Spinal cord (tissue), 10 donors: ENCODE measurements at places on chromosomes 3 and 15. TPM values are rescaled to one million over a fixed set of nuclear protein-coding genes. Genes with fewer than 3 reads are reported as not detected.

- no peak overlapping the region for H3K4me3 ChIP-seq
- H3K27ac ChIP-seq, result no peak overlapping the region
- no peaks in the 10 kb centered on the region for H3K36me3 ChIP-seq
- H3K4me1 ChIP-seq, result no peaks in the 10 kb centered on the region
Observed at GRCh38 chr3:70803319-70803718, 490.9 kb upstream of the MDFIC2 start.

The GPR156 gene
- total RNA-seq, result 2.1 TPM

GRCh38 chr15:32053719-32054118 lies 23.4 kb downstream of the CHRNA7 start:
- no peak overlapping the region for H3K4me3 ChIP-seq
- no peaks in the 10 kb centered on the region for H3K27me3 ChIP-seq
- no peaks in the 10 kb centered on the region for H3K4me1 ChIP-seq
- H3K36me3 ChIP-seq, result no peaks in the 10 kb centered on the region
- no peak for DNase-seq

- no peak for DNase-seq
- no peaks in the 10 kb centered on the region for H3K4me1 ChIP-seq
- H3K27ac ChIP-seq, result no peak overlapping the region
- no peaks in the 10 kb centered on the region for H3K36me3 ChIP-seq
- H3K4me3 ChIP-seq, result no peak overlapping the region
- H3K27me3 ChIP-seq, result no peaks in the 10 kb centered on the region
Observed at GRCh38 chr15:66963710-66964109, 101.7 kb upstream of the SMAD3 start.

The PP2D1 gene
- not detected for total RNA-seq

- H3K27ac ChIP-seq, result no peak overlapping the region
- no peaks in the 10 kb centered on the region for H3K36me3 ChIP-seq
- H3K27me3 ChIP-seq, result no peaks in the 10 kb centered on the region
- no peak for DNase-seq
- peaks cover 6% of the 10 kb centered on the region for H3K4me1 ChIP-seq
Observed at GRCh38 chr15:47640079-47640478, 77.2 kb upstream of the SEMA6D start.

- no peaks in the 10 kb centered on the region for H3K4me1 ChIP-seq
- H3K4me3 ChIP-seq, result no peak overlapping the region
- no peaks in the 10 kb centered on the region for H3K36me3 ChIP-seq
- H3K27me3 ChIP-seq, result no peaks in the 10 kb centered on the region
Observed at GRCh38 chr3:56839784-56840715, 38.3 kb upstream of the ARHGEF3 start.

DNA sequence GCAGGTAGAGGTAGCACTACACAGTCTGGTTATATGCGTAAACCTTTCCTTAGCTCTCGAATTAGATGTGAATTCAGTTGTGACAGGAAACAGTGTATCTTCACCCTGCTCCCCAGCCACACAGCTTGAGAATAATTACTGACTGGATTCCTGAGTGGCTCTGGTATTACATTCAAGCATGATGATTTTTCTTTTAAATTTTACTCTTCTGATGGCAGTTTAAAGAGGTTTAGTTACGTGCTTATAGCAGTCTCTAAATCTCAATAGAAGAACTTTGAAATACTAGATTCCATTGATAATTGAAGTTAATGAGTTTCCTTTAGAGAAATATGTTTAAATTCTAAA lies 98.8 kb downstream of the FNDC3B start:
- H3K36me3 ChIP-seq, result no peaks in the 10 kb centered on the region
- H3K27ac ChIP-seq, result peak overlapping the region; percentile 26
- DNase-seq, result peak; percentile 70
- no peaks in the 10 kb centered on the region for H3K27me3 ChIP-seq
- peaks cover 4% of the 10 kb centered on the region for H3K4me1 ChIP-seq

The TGM4 gene
- 0.06 TPM for total RNA-seq

- H3K4me1 ChIP-seq, result no peaks in the 10 kb centered on the region
- H3K27me3 ChIP-seq, result no peaks in the 10 kb centered on the region
- H3K27ac ChIP-seq, result no peak overlapping the region
- H3K36me3 ChIP-seq, result no peaks in the 10 kb centered on the region
- no peak for DNase-seq
Observed at GRCh38 chr3:87147562-87147961, 79.5 kb upstream of the CHMP2B start.

DNA sequence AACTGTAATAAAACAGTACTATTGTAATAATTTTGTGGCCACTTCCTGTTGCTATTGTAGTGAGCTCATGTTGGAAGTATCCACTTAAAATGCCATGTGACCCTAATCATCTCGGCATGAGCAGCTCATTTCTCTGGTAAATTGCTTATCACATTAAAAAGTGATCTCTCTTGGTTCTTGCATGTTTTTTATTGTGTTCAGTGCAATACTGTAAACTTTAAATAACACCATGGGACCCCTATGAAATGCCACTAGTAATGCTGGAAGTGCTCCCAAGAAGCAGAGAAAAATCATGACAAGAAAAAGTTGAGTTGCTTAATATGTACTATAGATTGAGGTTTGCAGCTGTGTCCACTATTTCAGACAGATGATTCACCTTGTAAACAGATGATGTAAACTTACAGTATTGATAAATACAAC lies 45.6 kb downstream of the NMD3 start:
- H3K27me3 ChIP-seq, result no peaks in the 10 kb centered on the region
- no peaks in the 10 kb centered on the region for H3K36me3 ChIP-seq
- H3K27ac ChIP-seq, result no peak overlapping the region
- peak; percentile 63 for DNase-seq
- no peaks in the 10 kb centered on the region for H3K4me1 ChIP-seq
- no peak overlapping the region for H3K4me3 ChIP-seq

DNA sequence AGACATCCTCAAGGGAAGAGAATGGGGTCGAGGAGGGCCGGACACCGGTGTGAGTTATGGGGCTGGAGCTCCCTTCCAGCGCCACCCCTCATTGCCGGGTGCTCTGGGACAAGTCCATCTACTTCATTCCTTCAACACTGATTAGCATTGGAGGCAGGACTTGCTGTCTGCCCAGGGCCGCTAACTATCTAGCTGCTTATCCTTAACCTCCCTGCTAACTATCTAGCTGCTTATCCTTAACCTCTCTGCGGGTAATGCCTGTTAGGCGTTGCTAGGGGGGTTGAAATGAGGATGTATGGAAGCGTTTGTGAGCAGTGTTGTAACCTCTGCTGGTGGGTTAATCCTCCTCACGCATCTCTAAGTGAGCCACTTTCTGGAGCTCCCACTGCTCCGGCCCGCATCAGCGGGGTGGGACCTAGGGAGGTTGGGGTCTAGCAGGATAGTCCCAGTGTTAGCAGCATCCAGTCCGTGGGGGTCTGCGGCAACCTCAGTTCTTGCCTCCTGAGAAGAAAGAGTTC lies 10.9 kb upstream of the CHAC1 start:
- H3K27me3 ChIP-seq, result peaks cover 16% of the 10 kb centered on the region
- peaks cover 32% of the 10 kb centered on the region for H3K4me1 ChIP-seq
- peak overlapping the region; percentile 52 for H3K27ac ChIP-seq
- H3K36me3 ChIP-seq, result peaks cover 11% of the 10 kb centered on the region
- no peak for DNase-seq

DNA sequence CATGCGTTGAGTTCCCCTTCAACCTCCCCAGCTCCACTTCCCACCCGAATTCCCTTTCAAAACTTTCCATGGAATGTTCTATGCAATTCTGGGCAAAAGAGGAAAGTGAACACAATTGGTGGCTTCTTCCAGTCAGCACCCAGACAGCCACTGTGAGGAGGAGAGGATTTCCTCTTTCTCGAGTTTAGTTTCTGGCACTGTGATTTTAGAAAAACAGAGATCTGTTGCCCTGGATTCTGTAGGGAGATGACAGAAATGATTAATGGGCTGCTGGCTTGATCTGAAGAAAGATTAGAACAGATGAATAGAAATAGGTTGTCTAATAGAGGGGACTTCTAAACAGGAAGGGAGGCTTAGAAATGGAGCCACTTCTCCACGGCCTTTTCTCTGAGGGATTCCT lies 172.0 kb downstream of the MCTP2 start:
- H3K36me3 ChIP-seq, result no peaks in the 10 kb centered on the region
- no peak overlapping the region for H3K4me3 ChIP-seq
- no peaks in the 10 kb centered on the region for H3K27me3 ChIP-seq
- H3K4me1 ChIP-seq, result no peaks in the 10 kb centered on the region
- H3K27ac ChIP-seq, result no peak overlapping the region

DNA sequence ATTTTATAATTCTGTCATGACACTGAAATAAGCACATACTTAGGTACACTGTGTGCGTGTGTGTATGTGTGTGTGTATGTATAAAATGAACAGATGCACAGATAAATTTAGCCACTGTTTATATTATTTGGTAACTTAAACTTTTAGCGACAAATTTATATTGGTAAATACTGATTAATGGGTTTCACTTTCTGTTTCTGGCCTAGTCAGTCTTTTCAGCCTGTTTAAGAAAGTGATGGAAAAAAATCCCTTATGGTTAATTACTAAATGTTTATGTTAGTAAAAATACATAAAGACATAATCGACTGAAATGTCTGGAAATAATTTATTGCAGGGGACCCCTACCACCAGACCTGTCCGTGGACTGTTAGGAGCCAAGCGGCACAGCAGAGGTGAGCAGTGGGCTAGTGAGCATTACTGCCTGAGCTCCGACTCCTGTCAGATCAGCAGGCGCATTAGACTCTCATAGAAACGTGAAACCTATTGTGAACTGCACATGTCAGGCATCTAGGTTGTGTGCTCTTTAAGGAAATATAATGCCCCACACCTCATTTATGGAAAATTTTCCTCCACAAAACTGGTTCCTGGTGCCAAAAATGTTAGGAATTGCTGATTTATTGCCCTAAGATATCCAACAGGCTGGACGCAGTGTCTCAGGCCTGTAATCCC lies 717.4 kb downstream of the SI start:
- no peaks in the 10 kb centered on the region for H3K4me1 ChIP-seq
- H3K27me3 ChIP-seq, result no peaks in the 10 kb centered on the region
- no peak overlapping the region for H3K27ac ChIP-seq

DNA sequence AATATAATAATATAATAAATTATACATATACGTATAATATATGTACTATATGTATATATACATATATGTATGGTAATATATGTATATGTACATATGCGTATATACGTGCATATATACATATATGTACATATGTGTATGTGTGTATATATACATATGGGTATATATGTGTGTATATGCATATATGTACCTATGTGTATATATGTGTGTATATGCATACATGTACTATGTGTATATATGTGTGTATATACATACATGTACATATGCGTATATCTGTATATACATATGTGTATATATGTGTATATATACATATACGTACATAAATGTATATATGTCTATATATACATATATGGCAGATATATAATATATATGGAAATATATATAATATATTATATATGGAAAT lies 74.8 kb upstream of the ST3GAL6 start:
- H3K4me1 ChIP-seq, result no peaks in the 10 kb centered on the region
- no peaks in the 10 kb centered on the region for H3K27me3 ChIP-seq

DNA sequence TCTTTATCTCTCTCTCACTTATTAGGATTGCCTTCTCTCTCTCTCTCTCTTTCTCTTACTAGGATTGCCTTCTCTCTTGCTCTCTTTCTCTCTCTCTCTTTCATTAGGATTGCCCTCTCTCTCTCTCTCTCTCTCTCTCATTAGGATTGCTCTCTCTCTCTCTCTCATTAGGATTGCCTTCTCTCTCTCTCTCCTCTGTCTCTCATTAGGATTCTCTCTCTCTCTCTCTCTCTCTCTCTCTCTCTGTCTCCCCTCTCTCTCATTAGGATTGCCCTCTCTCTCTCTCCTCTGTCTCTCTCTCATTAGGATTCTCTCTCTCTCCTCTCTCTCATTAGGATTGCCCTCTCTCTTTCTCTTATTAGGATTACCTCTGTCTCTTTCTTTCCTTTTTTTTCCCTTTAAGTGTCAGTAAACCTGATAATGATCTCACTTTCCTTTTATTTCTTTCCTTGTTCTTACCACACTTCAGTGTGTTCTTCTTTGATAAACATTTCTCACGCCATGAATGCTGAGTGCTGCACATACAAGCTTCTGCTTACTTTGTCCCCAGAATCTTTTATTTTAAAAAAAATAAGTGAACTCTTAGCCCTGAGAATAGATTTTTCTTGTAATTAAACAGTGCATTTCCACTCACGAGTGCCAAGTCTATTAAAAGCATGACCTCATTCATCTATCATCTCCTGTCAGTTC lies 243.4 kb upstream of the TBC1D5 start:
- no peaks in the 10 kb centered on the region for H3K36me3 ChIP-seq
- no peaks in the 10 kb centered on the region for H3K27me3 ChIP-seq
- H3K4me3 ChIP-seq, result no peak overlapping the region
- H3K27ac ChIP-seq, result no peak overlapping the region
- H3K4me1 ChIP-seq, result no peaks in the 10 kb centered on the region

DNA sequence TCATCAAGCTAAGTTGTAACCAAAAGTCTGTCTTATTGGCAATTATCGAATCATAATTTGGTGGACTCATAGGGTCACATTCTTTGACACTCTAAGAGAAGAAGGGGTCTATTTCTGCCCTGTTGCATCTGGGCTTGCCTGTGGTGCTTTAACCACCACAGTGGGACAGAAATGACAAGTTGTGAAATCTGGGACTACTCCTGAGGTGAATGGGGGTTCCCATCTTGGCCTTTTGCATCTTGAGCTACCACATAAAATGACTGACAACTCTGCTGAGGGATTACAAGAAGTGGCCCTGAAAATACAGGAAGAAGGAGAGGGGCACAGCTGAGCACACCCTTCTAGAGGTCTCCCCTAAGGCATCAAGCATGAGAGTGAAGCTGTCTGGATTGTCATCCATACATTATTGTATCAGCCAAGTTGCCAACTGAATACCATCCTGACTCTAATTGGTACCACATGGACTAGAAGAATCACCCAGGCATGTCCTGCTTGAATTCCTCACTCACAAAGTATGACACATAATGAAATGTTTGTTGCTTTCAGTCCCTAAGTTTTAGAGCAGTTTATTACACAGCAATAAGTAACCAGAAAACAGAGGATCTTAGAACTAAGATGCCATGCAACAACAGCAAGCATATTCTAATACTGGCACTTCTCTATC lies 306.5 kb downstream of the ROBO1 start:
- no peak overlapping the region for H3K27ac ChIP-seq
- no peak for DNase-seq
- no peaks in the 10 kb centered on the region for H3K36me3 ChIP-seq
- no peak overlapping the region for H3K4me3 ChIP-seq
- no peaks in the 10 kb centered on the region for H3K27me3 ChIP-seq
- no peaks in the 10 kb centered on the region for H3K4me1 ChIP-seq

DNA sequence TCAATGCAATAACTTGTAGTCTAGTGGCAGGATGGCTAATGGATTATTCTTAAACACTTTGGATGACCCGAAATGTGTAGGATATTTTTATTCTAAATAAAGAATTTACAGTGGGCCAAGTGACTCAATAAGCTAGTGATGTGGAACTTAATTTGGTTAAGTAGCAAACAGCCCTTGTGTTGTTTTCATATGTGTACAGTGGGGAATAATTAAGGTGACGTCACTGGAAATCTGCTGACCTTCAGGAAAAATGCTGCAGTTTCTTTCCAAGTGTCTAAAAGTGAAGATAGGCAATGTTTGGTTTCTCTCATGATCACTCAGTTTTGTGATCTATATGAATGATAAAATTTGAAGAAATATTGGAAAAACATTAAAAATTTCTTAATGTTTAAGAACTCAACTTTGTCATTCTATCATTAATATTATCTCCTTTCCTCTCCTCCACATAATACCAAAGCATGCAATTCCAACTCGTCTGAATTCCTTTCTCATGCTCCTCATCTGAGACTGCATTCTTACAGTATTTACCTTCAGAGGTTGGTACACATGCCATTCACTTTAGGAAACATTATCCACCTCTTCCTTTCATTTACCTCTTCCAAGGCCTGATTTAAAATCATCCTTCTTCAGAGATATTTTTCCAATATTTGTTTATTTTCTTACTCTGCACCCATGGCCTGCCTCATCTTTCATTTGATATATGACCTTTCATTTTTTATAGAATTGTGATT lies 414.6 kb upstream of the ARPP21 start:
- H3K27ac ChIP-seq, result no peak overlapping the region
- no peak overlapping the region for H3K4me3 ChIP-seq
- no peaks in the 10 kb centered on the region for H3K4me1 ChIP-seq
- DNase-seq, result peak; percentile 13
